ENCODE measurements at places on chromosomes 3 and 15.

GRCh38 chr15:31360843-31361763 lies 34.5 kb downstream of the KLF13 start:
- peak; percentile 46 for DNase-seq

DNA sequence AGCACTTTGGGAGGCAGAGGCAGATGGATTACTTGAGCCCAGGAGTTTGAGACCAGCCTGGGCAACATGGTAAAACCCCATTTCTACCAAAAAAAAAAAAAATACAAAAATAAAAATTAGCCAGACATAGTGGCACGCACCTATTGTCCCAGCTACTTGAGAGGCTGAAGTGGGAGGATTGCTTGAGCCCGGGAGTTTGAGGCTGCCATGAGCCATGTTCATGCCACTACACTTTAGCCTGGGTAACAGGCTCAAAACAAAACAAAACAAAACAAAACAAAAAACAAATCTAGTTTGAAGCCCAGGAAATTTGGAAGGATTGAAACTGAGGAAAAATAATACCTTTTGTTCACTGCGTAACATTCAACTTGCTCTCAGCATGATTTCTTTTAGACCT lies 16.6 kb downstream of the TMOD3 start:
- DNase-seq = no peak

GRCh38 chr3:53650424-53650823 lies 156.0 kb downstream of the CACNA1D start:
- no peak for DNase-seq

GRCh38 chr15:88256279-88257230 lies at the start of gene NTRK3:
Gene NTRK3, minus strand, starts transcription at chr15:88256739. Its CDS starts 586 bp downstream, at chr15:88256153.
- no peak for DNase-seq

- DNase-seq = no peak
Observed at GRCh38 chr3:194632226-194632808, 902 bp downstream of the TMEM44 start.

- DNase-seq = no peak
Observed at GRCh38 chr15:49627407-49627877, 6.6 kb downstream of the DTWD1 start.

DNA sequence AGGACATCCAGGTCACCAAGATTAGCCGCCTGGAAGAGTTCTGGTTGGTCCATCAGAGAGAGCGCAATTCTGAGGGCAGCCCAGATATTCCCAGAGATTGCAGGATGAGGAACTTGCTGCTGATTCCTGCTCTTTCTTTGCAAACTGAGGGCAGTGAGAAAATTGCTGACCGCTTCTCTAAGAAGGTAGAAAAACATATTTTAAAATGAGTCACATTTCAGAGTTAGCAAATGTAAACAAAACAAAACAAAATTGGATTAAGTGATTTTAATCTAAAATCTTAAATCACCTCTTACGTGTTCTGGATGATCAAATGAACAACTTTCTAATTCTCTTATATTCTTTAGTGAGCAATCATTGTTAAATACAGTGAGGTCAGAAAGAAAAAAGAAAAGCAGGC lies 149.0 kb downstream of the USP13 start:
- DNase-seq = no peak

DNA sequence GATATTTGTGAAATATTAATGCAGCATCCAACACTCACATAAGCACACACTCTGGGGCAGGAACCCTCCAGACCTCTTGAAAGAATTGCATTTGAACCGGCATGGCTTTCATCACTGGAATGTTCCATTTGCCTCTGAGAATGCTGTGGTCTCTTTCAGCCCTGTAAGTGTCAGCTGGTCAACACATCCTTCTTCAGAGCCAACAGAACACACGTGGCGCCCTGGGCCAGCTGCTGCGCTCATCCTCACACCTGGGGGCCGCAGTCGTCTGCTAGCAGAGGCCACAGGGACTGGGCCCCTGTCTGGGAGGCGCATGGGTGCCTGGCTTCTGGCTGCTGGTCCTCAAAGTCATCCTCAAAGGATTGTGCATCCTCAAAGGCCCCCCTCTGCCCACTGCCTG lies 71.4 kb upstream of the HERC1 start:
- DNase-seq = no peak

GRCh38 chr3:105526360-105527111 lies 159.8 kb downstream of the ALCAM start:
- DNase-seq = no peak

- no peak for DNase-seq
Observed at GRCh38 chr3:88596451-88596850, 446.7 kb downstream of the C3orf38 start.

DNA sequence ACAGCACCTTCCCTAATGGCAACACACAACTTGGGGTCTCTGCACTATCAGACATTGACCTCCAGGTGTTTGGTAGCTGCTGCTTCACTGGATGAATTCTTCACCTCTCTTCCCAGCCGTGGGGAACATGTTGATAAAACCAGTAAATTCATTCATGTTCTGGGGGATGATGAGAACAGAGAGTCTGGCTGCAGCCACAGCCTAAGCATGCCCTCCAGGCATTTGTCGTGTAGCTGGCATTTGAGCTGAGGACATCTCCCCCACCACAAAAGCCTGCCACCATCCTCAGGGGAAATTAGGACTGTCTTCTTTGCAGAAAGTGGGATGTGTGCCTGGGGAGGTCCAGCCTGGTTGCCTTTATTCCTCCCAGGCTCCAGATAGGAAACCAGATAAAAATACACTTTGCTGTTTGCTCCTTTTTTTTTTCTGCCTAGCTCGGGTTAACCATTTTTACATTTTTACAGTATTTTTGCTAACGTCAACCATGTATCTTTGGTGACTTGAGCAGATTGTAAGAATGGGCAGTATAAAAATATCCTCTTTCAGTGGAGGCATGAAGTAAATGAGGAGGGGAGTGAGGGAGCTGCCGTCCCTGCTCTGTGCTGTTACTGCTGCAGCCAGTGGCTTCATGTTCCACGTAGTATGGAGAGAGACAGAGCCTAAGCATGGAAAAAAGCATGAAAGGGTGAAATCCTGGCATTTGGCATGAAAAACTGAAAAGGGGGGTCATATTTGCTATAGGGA lies 444.0 kb downstream of the EPHB1 start:
- DNase-seq = no peak

DNA sequence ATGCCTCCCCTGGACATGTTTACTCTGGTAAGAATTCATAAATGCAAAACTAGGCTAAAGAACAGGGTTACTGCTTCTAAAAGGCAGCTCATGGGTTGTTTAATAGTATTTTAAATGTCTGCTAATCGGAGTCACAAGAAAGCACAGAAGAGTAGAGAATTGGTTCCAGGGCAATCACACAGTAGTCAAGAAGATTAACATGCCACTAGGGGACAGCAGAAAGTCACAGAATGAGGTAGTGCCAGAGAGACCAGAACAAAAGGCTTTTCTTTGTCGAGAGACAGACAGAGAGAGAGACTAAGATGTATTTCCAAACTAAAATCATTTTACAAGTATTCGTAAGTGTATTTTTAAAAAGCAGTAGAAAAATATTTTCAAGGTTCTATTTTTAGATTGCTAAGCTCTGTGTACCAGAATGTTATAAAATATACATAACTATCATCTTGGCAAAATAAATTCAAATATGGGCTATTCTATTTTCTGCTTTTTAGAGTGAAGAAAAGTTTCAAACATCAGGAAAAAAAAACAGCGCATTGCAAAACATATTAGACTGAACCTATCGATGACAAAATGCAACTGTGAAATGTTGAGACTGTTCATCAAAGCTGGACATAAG lies 78.3 kb upstream of the CDIN1 start:
- DNase-seq = no peak

DNA sequence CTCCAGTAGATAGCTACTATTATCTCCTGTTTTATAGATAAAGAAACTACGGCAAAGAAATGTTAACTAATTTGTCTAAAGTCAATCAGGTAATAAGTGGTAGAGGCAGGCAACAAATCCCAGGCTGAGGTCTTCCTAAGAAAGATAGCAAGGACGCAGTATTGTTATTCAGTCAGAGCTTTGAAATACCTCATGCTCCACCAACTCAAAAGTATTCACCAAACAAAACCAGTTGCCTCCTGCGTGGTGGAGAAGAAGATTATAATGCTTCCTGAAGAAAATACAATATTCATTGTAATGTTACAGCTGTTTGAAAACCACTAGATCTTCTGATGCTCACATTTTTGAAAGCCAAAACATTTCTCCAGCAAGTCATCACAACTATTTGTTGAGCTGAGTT lies 138.2 kb upstream of the CNTN4 start:
- no peak for DNase-seq

- no peak for DNase-seq
Observed at GRCh38 chr15:92580933-92581445, 74.6 kb downstream of the FAM174B start.

DNA sequence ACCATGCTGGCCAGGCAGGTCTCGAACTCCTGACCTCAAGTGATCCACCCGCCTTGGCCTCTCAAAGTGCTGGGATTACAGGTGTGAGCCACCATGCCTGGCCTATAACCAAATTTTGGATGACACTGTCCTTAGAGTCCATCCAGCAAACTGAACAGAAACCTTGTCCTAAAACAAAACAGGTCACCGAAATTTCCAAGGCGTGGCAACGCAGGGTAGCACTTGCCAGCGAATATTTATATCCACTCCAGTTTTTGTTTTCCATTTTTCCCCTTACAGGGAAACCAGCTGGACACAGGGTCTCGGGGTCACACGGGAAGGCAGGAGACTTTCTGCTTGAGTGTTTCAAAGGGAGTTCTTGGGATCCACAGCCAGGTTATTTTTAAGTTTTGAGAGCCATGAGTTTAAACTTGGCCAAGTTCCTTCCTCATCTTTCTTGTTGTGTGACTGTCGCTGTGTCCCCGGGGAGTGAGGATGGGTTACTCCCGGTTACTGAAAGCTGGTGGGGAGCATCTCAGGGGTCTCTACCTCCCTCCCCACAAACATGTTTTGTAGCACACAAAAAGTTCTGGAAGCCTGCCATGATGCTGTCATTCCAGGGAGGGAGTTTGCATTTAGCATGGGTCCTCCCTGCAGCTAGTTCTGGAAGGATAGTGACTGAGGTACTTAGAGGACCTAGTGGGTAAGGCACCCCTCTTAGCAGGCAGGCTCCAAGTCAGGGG lies 12.6 kb downstream of the LIMD1 start:
- no peak for DNase-seq

DNA sequence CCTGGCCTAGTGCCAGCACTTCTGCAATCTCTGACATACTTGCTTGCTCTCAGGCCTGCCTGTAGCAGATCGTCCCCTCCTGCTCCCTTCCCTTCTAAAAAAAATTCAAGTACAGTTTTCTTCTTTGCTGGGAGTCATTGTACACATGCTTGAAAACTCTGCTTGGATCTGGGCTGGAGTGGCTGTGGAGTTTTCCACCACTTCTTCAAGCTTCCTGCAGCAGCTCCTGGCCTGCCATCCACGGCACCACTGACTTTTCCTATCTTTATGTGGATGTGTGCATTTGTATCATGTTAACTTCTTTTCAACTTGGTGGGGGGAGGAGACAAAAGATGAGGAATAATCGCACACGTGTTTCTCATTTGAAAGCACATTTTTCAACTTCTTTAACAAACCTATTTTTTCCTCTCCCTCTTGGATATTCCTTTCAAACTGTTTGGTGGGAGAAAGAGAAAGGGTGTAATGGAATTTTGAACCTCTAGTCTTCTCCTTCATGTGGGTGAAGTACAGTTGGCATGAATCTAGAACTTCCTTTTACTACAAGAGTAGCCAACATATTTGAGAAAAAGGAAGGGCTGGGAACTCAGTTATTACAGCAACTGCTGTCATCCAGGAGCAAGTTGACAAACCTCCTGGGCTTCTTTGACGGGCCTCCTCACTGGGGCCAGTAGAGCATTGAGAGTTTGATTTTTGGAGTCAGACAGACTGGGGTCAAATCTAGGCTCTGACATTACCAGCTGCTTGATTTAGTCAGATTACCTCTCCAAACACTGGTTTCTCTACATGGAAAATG lies 61.2 kb upstream of the LRTM1 start:
- DNase-seq = no peak

GRCh38 chr15:70203981-70204560 lies 106.4 kb upstream of the TLE3 start:
- peak; percentile 59 for DNase-seq

- DNase-seq = no peak
Observed at GRCh38 chr3:189519458-189519857, 111.7 kb upstream of the TP63 start.

DNA sequence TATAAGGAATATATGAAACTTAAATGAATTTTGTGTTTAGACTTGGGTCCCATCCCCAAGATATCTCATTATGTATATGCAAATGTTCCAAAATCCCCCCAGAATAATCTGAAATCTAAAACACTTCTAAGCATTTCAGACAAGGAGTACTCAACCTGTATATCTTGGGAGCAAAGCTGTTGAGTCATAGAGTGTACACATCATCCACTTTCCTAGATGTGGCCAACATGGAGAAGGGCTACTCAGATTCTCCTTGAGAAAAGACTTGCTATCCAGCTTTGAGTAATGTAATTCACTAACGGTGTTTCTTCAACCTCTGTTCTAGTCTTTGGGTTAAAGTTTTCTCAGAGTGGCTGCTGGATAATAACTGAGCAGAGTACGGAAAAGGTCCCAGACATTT lies 215.5 kb upstream of the POU1F1 start:
- no peak for DNase-seq

All from CMK (cell line).